ENCODE measurements at places on chromosomes 5 and 9.

DNA sequence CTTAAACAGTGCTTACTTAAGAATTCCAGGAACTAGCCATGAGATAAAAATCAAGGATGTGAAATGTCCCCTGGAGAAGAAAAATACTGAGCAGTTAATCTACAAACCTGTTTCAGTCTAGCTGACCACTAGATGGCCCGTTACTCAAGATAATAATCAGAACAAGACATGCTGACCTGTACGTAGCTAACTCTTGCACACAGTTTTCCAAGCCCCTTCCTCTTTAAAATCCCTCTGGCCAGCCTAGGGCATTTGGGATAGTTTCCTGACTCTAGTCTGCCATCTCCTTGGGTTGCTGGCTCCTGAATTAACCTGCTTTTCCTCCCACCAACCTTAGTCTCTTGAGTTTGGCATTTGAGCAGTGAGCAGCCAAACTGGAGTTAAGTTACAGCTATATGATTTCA, 59.2 kb upstream of the TRAF1 start:
- peak; percentile 32 for DNase-seq

- no peak for DNase-seq
Observed at GRCh38 chr5:96180684-96181435, 219.2 kb upstream of the ELL2 start.

GRCh38 chr9:75299324-75299723, 211.0 kb downstream of the OSTF1 start:
- DNase-seq = no peak

GRCh38 chr9:125656560-125656959, 50.4 kb downstream of the MAPKAP1 start:
- no peak for DNase-seq

GRCh38 chr9:36665387-36665786, 92.7 kb downstream of the MELK start:
- no peak for DNase-seq

- DNase-seq = no peak
Observed at GRCh38 chr5:80230269-80230992, 25.4 kb downstream of the SERINC5 start.

- no peak for DNase-seq
Observed at GRCh38 chr9:18588002-18588401, 114.0 kb downstream of the ADAMTSL1 start.

DNA sequence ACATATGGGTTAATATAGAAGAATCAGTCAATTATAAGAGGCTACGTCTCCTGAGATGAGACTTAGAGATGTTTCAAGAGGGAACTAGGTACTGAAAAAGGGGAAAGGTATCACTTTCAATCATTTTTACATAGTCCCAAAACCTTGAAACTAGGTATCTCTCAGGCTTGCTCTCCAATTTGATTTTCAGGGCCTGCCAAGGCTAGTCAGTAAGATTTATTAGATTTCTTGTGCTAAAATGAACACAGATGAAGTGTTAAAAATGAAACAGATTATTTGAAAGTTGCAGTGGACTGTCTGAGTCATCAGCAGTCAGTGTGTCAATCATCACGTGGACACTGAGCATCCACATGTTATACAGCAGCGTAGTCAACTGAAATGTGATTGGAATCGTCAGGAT, 591.1 kb downstream of the DTWD2 start:
- no peak for DNase-seq

GRCh38 chr5:43110606-43111170, 10.0 kb upstream of the ZNF131 start:
- no peak for DNase-seq

DNA sequence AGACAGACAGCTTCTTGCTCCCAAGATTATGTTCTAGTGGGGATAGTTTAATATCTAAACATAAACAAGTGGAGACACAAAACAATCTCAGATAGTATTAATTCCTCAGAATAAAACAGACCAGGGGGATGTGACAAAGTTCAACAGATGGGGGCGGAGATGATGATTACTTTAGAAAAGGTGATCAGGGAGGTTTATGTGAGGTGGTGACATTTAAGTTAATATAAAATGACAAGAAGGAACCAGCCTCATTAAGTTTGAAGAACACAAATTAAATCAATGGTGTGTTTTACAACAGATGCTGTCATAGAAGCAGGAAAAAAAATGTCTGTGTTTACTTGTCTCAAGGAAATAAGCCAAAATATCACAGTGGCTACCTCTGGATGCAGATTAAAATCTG, 119.6 kb upstream of the HMHB1 start:
- DNase-seq = no peak

DNA sequence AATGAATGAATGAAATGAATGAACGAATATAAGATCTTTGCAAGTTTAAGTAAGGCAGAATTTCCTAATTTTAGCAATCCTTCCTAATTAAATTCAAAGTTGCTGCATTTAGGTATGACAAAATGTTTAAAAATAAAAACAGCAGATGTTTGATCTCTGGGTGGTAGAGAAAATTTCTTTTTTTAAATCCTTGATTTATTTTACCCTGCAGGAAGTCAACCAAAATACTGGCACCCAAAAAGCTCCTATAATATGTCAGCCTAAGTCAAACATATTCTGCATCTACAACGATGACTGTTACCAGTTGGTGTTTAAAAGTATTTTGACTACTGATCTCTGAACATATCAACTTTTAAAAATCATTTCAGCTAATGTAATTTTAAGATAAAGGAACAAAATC, 58.4 kb downstream of the TTC39B start:
- no peak for DNase-seq

- no peak for DNase-seq
Observed at GRCh38 chr9:27566118-27566517, 7.2 kb downstream of the C9orf72 start.

DNA sequence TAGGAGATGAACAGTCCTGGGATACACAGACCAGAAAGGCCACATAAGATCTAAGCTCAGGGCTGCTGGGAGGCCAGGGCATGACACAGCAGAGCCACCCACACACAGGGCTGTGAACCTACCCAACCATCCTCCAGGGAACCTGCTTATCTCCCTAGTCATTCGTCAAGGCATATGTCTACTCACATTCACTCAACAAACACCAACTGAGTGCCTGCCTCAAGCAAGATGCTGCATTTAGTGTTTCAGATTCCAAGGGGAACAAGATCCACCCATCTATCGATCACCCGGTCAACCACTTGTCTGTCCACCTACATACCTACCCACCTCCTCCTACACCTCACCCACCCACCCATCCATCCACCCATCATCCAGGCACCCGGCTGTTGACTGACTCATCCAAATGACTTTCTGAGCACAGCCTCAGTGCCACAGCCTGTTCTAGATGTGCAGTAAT, 1.9 kb downstream of the DPM2 start:
- no peak for DNase-seq

DNA sequence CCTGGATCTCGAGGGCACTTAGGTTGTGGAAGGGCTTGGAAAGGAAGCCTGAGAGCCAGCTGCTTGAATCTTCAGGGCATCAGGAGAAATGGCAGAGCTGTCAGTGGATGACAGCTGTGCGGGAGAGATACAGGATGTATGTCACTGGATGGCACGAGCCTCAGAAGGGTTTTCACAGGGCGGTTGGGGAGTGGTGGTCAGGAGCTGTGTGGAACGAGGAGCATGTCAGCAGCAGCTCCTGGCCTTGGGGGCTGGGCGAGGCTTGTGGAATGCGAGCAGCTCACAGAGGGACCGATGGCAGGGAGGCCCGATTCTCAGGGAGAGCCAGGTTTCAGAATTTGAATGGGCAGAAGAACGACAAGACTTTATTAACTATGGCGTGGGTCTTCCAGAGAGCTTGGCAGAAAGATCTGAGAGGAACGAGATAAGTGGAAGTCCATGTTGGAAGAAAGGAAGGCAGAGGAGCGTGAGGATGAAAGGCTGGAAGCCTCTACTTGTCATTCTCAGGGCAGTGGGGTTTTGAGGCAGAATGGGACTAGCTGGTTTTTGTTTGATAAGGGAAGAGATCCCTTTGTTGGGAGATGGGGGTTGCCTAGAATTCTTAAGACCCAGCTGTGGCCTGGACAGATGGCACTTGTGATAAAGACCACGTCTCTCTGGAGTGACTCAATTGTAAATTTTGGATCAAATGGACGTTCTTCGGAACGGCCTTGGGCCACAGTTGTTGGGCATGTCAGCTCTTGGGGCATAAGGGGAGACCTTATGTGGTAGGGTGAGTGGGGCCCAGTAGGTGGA, 60.3 kb downstream of the SNX30 start:
- DNase-seq = no peak

- no peak for DNase-seq
Observed at GRCh38 chr5:122668552-122668951, 106.3 kb upstream of the SNX2 start.

DNA sequence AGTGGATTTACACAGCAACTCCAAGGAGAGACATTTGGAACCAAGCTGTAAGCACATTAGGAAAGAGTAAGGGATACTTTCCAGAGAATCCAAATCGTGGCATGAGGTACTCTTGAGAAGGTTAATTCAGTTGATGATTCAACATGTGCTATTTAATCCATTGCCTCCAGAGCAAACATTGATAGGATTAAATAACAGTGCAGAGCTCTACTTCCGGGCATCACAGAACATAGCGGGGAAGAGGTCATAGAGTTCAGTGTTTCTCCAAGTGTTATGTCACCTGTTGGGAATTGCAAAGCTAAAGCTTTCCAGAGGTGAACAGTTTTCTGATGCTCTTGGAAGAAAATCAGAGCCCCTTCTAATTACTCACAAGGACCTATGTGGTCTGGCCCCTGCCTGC, 127.5 kb downstream of the PPP2R2B start:
- no peak for DNase-seq

DNA sequence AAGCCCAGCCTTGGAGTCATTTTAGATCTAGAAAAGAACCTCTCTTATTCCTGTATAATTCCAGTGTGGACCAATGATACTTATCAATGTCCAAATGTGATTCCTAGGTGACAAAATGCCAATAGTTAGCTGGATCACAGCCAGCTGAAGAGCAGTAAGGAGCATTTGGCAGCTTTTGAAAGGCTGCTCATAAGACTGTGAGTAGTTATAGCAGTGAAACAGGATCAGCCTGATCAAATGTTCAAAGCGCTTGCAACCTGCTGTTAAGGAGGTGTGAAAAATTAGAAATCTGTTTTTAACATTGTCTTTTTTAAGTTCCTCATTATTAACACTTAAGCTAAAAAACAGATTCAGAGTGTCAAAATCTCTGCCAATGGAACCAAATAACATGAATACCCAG, 85.1 kb downstream of the SSBP2 start:
- no peak for DNase-seq

DNA sequence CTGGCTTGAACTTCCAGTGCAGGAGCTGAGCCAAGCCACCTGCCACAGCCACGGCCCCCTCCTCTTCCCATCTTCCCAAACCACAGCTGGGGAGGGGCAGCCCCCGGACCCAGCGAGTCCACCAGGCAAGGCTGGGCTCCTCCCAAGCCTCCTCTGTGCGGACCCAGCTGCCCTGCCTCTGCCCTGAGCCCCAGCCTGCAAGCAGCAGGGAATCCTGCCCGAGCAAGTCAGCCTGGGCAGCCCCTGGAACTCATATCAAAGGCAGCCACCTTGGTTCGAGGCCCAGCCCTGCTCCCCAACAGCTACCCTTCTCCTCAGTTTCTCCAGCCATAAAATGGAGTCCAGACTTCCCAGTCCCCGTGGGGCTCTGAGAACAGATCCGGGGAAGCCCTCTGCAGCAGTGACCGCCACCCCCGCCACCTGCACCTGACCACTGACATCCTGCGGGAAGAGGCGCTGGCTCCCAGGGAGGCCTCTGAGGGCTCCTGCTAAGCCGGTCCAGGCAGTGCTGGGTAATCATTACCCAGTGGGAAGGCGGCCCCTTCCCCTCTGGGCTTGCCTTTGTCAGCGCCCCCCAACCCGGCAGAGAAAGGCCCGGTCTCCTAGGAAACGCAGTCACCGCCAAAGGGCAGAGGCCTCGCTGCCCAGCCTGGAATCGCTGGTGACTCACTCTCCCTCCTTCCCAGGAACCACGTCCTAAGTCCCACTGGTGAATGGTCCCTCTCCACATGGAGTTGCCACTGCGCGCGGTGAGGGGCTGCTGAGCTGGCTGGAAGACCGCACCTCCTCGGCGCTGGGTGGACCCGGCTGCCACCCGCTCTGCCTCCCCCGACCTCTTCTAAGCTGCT, 1.5 kb downstream of the VAV2 start:
- peak; percentile 16 for DNase-seq

DNA sequence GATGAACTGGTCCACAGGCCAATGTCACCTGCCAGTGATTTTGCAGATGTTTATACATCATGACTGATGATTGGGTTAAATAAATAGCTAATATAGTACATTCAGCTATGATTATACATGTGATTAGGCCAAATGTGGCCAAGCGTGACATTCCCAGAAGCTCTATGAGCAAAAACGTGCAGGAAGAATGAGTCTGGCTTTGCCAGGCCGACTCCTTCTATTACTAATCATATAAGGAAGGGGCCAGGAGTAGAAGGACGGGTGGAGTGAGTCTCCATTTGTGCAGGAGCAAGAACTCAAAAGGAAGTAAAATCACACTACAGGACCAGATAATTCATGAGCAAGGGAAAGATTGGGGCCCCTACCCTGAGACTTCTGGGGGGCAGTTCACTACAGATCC, 178.2 kb downstream of the ROR2 start:
- no peak for DNase-seq

GRCh38 chr5:171242521-171242920, 66.5 kb upstream of the TLX3 start:
- DNase-seq = no peak

DNA sequence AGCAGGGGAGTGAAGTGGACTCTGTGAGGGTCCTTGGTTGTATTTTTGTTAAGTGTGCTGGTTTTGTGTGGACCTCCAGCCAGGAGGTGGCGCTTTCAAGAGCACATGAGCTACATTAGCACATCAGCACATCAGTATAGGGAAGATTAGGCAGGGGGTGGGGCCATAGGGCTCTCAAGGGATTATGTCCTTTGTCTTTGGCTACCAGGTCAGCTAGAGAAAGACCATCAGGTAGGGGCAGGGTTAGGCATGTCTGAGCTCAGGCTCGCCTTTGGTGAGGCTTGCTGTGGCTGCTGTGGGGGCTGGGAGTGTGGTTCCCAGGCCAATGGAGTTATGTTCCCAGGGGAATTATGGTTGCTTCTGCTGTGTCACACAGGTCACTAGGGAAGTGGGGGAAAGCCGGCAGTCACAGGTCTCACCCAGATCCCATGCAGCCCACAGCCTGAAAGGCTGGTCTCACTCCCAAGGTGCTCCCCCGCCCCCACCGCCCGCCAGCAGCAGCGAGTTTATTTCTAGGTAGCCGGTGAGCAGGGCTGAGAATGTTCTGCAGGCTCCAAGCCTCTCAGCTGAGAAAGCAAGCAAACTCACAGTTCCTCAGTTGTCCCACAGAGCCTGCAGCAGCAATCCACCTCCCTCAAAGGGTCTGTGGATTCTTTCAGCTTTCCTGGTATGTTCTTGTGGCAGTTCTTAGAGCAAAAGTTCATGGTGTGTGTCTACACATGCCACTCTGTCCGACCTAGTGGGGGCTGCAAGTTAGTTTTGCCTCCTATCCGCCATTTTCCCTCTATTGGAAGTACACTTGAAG, 13.7 kb downstream of the OR1J1 start:
- DNase-seq = peak; percentile 19

DNA sequence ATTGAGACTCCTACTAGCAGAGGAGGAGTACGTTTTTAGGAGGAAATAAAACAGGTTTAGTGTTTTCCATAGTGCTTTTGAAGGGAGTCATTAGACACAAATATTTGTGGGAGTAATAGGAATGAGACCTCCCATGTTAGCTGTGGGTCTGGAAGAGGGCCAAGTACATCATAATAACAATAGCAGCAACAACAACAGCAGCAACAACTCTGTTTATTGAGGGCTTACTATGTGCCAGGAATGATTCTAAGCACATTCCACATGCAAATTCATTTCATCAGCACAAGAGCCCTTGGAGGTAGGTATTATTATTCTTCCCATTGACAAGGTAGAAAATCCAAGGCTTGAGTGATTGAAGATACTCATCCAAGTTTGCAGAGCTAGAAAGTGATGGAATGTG, 384.2 kb upstream of the RPS23 start:
- DNase-seq = no peak
